Right renal cortex interstitium (tissue), 3 donors: ENCODE measurements at places on chromosomes 12 and 14. TPM values are rescaled to one million over a fixed set of nuclear protein-coding genes. Genes with fewer than 3 reads are reported as not detected.

The STAB2 gene
- polyA plus RNA-seq, result 0.25 TPM

The ISM2 gene
- polyA plus RNA-seq, result 1.3 TPM

The MGST1 gene
- 43.3 TPM for polyA plus RNA-seq

- DNase-seq, result no peak
Observed at GRCh38 chr14:69043596-69044260, 64.6 kb upstream of the ACTN1 start.

DNA sequence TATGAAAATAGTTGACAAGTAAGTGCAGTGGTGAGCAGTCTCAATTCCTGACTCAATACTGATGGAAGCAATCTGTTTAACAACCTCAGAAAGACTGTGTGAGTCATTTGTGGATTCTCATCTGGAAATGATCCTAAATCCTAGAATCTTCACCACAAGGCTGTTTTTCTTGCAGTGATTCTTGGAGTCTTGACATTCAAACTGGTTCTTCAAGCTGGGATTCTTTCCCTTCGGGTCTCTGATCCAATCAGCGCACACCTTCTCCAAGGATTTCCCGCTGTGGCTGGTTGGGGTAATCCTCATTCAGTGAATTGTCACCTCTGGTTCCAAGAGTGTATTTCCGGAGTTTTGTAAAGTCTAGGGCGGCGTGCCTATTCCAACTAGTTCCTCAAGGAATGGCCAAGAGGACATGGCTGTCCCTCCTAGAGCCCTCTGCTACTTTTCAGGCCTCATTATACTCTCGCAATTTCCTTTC lies 37.7 kb upstream of the FOXJ2 start:
- DNase-seq, result no peak
